ENCODE measurements at places on chromosomes 4 and X.

GRCh38 chrX:93242897-93243296, 430.5 kb downstream of the NAP1L3 start:
- DNase-seq: no peak

DNA sequence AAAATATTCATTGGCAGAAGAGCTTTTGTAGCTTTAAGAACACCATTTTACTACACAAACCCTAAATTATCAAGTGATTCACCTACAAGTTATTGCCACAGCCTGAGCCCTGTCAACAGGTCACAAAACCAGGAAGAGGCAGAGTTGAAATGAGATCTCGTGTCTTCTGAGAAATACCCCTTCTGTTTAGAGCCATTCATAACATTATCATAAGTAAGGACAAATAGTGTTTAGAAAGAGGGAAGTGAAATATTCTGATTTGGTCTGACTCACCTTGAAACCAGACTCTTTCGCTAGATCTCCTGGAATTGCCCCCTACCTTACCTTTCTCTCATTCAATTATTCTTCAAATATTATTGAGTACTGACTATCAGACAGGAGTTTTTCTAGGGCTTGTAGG, 5.9 kb downstream of the ETDB start:
- DNase-seq: no peak

DNA sequence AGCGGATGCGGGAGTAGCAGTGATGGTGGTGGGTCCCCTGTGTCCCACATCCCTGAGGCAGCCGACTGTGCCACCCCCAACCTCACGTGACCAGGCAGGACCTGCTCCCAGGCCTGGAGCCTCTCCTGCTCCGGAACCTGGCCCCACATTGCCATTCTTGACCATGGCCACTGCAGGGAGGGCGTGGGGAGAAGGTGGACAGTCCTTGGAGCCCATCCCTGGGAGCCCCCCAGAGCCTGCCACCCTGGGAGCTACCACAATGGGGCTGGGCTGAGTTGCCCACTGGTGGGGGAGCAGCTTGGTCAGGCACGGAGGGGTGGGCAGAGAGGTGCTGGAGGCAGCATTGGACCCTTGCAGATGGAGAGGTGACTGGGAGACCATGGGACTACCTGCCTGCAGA, 36.8 kb downstream of the TMPRSS11A start:
- no peak for DNase-seq

GRCh38 chr4:87950493-87950892, 25.0 kb upstream of the SPP1 start:
- no peak for DNase-seq

GRCh38 chrX:130700629-130701028, 202.4 kb downstream of the ENOX2 start:
- no peak for DNase-seq

DNA sequence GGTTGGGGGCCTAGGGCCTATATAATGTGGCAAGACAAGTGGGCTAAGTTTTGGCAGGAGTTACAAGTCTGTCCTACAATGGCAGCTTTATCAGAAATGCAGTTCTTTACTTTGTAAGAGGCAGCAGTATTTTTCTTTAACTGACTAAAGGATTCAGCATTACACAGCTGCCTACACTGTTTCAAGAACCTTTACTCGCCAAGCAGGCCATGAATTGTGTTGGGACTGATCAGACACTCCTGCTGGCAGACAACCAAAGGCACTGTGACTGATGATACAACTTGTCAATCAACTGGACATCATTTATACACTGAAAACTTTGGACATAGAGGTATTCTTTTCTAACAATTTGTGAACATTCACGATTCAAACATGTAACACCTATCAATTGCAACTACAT, 4.3 kb downstream of the MORC4 start:
- DNase-seq: no peak

Measured in kidney epithelial cell (primary cell).